Activated T-cell treated with anti-CD3 and anti-CD28 coated beads, Interleukin-2, amount 50 U/mL, for 72 hours (primary cell): ENCODE measurements at places on chromosomes 7 and 10. TPM values are rescaled to one million over a fixed set of nuclear protein-coding genes. Genes with fewer than 3 reads are reported as not detected.
A peak's percentile ranks its signal among the peaks of the same experiment; 100 is the strongest.

The C10orf53 gene
- not detected for total RNA-seq

The CTAGE15 gene
- not detected for total RNA-seq

The VSTM4 gene
- total RNA-seq: 0.25 TPM

The SPDYE16 gene
- 0.58 TPM for total RNA-seq

The AKR1C4 gene
- not detected for total RNA-seq

The HACD1 gene
- total RNA-seq: 4.2 TPM

DNA sequence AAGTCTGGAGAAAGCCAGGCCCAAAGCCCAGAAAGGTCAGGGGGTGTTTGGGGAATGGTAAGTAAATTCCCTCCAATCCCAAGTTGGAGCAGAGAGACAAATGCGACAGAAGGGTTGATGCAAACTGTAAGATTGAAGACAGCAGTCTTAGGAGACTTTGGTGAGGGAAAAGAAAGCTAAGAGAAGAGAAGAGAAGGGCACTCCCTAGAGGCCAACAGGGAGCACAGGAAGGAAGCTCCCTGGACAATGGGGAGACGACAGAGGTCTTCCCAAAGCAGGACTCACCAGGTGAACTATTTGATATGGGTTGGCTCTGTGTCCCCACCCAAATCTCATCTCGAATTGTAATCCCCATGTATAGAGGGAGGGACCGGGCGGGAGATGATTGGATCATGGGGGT, 151.5 kb downstream of the KIF20B start:
- DNase-seq: no peak

GRCh38 chr10:110363572-110364411, 59.1 kb upstream of the SMNDC1 start:
- DNase-seq: peak; percentile 31

DNA sequence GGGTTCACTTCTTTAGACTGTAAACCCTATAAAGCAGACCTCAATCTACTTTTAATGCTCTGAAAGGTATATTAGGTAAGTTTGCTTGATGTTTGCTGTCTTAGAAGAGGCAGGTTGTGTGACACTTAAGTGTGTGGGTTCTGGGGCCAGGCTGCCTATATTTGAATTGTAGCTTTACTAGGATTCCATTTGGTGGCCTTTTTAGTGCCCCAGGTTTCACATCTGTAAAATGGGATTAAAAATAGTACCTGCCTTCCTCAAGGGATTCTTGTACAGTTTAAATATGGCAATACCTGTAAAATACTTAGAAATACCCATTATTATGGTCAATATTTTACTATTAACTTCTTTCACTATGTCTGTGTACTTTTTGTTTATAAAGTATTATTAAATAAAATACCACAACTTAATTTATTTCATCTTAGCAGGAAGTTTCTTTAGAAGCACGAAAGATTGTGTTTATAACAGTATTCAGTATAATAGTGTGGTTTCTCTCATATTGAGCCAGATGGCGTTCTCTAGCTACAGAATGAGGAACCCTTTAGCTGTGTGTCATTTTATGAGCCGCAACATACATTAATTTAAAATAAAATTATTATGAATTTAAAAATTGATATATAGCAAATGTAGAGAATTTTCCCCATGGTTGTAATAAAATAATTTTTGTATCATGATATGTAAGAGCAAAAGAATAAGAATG, 94.2 kb downstream of the CDK14 start:
- no peak for DNase-seq

DNA sequence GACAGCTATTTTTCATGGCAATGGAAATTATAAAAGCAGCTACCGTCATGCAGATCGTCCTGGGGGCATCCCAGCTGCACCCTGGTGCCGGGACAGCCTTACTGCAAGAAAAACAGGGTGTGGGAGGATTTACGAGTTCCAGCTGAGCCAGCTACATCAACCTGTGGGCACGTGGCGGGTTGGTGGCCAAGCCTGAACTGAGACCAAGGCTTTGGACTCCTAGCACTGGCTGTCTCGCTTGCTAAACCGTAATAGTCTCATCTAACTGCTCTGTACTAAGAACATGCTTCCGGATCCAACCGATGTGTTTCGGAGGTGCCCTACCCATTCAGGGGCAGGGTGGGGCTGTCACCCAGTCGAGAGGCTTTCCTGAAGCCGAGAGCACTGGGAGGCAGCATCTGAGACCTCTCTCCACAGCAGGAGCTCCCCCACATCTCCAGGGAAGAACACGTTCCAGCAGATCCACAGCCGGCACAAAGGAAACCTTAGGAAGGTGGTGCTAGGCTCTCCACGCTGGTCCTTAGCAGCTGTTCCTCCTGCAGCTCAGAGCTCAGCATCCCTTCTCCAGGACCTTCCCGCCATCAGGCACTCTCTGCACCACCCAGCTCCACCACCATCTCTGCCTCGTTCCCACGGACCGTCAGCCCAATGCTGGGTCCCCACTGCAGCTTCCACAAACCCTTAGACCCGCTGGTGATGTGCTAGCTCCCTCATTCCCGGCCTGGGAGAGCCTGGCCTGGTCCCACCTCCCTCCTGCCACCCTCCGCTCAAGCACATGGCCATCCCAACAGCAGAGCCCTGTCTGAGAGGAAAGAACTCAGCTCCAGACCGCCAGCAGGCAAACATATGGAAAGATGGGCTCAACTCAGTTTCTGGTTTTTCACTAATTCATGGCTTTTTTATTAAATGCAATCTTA, 158.5 kb downstream of the PTPRN2 start:
- no peak for DNase-seq

- no peak for DNase-seq
These were observed 13.4 kb upstream of the PRF1 start for GRCh38 chr10:70615784-70616522.

GRCh38 chr10:660970-661596, 28.4 kb downstream of the DIP2C start:
- DNase-seq: no peak

DNA sequence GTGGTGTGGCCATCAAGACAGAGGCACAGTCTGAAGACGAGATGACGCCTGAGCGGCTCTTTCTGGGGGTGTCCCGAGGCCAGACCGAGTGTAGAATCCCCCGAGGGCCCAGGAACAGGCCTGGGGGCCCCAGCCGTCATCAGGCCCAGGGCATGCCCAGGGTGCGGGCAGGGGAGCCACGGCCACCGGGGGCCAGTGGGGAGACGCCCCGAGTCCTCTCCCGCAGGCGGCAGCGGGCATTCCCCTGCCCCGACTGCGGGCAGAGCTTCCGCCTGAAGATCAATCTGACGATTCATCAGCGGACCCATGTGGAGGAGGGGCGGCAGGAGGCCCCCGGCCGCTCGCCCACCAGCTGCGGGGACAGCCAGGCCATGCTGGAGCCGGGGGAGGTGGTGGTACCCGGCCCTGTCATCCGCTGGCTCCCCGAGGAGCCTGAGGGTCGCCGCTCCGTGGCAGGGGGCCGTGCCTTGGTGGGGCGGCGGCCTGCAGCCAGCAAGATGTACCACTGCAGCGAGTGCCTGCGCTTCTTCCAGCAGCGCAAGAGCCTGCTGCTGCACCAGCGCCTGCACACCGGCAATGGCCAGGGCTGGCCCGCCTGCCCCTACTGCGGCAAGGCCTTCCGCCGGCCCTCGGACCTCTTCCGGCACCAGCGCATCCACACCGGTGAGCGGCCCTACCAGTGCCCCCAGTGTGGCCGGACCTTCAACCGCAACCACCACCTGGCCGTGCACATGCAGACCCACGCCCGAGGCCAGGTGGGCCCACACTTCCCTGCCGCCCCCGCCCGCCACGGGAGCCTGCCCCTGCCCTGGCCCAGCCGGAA, 19.7 kb downstream of the ZNF783 start:
- DNase-seq: no peak

- no peak for DNase-seq
These were observed 23.3 kb downstream of the INHBA start for GRCh38 chr7:41679566-41679965.

GRCh38 chr7:2032876-2033407, 199.8 kb downstream of the MAD1L1 start:
- no peak for DNase-seq

GRCh38 chr10:81865581-81865980, 9.4 kb upstream of the NRG3 start:
- no peak for DNase-seq

- DNase-seq: no peak
These were observed 116.2 kb downstream of the CAMK1D start for GRCh38 chr10:12465385-12466136.
